Osteoblast (primary cell): ENCODE measurements at places on chromosomes 16 and 17.

- peak; percentile 95 for DNase-seq
Observed at GRCh38 chr16:72848759-72849664, 198.9 kb downstream of the ZFHX3 start.

DNA sequence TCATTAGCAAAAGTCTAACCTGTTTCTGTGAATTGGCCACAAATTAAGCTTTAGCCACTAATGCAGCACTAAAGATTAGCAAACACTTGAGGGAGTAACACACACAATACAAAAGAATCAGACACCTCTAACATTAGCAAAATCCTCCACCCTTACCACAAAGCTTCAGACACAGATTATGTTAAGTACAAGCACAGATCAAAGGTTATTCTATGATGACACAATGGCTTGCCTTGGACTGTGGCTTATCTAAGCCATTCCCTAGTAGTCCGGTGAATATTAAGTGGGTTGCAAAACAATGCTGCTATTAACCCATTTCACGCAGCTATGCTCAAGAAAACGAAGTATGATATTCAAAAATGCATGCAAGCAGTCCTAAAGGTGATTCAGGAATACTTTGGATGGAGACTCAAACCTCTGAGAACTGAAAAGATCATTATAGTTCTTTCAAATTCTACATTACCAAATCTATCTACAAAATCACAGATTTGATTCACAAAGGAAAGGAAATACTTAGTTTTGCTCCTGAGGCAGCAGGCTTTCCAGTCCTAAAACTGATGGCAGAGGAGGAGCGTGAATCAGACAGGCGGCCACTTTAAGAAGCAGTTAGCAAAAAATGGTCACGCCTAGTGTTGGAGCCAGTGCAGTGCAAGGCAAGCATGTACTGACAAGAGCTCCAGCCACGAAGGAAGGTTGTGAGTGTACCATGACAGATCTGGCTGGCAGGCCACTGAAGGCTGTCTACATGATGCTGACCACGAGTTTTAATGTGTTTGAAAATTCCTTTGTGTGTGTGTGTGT is 67.2 kb downstream of the PARN start:
- DNase-seq, result no peak

GRCh38 chr17:74407384-74407783 is 24.5 kb upstream of the GPRC5C start:
- DNase-seq, result peak; percentile 27

- no peak for DNase-seq
Observed at GRCh38 chr17:46783031-46783593, 35.4 kb downstream of the WNT3 start.

DNA sequence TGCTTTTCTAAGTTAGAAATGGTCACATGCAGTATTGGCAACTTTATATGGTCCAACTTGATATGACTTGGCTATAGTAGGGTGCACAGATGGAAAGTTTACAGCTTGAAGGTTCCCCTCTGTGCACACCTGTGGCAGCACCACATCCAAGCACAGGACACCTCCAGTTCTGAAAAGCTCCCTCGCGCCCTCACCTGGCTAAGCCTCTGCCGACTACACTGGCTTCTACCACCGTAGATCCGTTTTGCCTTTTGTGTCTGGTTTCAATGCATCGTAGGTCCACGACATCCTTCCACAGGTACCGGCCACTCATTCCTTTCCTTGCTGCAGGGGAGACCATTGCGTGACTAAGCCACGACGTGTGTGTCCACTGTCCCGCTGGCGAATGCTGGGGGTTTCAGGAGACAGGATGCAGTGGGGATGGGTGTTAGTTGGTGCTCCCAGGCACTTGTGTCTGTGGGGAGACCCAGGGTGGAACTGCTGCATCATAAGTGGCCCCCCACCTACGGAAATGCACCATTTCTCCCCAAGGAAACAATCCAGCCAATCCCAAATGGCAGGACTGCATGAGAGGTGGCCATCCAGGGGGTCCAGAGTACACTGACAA is 4.9 kb upstream of the RASD1 start:
- DNase-seq, result peak; percentile 45

GRCh38 chr17:1639549-1640180 is 5.9 kb downstream of the SCARF1 start:
- DNase-seq, result peak; percentile 69
